WTC11 (cell line): ENCODE measurements at places on chromosomes 6 and 20.
A peak's percentile ranks its signal among the peaks of the same experiment; 100 is the strongest.

DNA sequence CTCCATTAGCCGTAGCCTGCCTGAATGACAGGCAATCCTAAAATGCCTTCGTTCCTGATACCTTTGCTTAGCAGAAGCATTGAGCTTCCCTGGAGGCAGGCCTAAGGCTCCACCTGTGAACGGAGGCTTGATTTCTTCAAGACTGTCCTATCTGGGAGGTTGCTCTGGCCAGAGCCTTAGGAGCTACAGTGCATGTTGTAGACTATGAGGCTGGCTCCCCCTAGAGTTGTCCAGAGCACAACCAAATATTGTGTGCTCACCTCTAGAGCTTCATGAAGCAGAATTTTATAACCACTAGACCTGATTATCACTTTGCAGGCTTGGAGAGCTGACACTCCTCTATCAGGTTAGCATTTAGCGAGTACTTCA is 217.8 kb downstream of the MAFB start:
- DNase-seq = peak; percentile 47

GRCh38 chr20:58075586-58076345 is 152.7 kb downstream of the ANKRD60 start:
- DNase-seq = no peak

DNA sequence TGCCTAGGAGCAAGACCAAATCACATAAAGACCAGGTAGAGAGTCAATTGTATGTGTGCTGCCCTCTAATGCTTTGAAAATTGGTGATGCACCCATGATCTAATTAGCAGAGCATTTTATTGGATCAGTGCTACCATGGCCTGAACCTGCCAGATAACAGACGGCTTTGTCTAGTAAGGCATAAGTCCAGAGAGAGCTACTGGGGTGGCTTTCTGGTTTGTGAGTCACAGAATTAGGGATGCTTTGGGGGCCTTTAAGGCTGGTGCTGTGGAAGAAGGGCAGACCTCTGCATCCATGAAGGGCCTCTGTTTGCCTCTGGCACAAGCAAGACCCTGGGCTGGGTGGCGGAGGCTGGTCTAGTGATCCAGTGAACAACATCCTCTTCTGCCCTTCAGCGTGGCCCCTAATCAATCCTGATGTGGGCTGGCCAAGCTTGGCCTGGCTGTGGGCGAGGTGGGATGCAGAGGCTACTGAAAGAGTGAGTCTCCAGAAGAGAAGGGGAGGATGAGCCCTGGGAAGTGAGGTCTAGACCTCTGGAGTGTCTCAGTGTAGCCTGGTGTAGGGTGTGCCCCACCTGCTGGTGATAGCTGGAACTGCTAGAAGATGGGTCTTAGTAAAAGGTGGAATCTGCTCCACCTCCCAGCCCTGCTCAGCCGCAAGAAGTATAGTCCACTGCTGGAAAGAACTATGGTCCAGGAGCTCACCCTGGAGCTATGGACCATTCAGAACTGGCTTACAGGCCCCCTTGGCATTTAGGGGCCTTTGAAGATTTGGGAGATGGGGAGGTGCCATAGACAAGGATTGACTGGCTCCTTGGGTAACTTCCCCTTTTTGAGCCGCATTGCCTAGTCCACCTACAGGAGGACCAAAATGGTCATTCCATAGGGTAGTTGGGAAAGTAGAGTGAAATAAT is 36.7 kb upstream of the AAR2 start:
- peak; percentile 93 for DNase-seq

DNA sequence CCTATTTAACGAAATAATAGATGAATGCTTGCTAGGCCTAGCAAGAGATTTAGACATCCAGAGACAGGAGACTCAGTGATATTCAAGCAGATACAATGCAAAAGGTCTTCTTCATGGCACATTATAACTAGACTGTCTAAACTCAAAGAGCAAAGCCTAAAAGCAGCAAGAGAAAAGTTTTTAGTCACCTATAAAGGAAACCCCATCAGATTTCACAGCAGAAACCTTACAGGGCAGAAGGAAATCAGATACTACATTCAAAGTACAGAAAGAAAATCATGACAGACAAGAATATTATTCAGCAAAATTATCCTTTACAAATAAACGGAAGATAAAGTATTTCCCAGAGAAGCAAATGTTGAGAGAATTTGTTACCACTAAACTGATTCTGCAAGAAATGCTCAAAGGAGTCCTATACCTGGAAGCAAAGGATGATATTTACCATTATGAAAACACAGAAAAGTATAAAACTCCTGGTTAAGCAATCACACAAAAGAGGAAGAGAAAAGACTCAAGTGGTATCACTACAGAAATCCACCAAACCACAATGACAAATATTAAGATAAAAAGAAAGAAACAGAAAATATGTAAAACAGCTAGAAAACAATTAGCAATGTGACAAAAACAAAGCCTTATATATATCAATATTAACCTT is 333.7 kb downstream of the MEI4 start:
- no peak for DNase-seq

DNA sequence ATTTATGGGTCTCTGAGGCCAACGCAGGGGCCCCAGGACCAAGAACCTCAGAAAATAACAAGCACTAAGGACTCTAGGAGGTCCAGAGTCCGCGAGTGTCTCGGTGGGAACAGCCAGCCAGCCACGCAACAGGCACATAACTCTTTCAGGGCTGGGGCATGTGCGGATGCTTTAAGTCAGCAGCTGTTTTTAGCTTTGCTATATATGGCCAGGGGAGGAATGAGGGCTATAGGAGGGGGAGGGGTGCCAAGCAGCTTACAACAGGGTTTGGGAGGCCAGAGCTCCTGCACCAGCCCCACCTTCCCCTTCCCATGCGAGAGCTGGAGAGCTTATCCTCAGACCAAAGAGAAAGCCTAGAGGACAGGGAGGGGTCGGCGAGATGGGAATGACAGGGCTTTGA is 6.2 kb downstream of the JPH2 start:
- peak; percentile 23 for DNase-seq

DNA sequence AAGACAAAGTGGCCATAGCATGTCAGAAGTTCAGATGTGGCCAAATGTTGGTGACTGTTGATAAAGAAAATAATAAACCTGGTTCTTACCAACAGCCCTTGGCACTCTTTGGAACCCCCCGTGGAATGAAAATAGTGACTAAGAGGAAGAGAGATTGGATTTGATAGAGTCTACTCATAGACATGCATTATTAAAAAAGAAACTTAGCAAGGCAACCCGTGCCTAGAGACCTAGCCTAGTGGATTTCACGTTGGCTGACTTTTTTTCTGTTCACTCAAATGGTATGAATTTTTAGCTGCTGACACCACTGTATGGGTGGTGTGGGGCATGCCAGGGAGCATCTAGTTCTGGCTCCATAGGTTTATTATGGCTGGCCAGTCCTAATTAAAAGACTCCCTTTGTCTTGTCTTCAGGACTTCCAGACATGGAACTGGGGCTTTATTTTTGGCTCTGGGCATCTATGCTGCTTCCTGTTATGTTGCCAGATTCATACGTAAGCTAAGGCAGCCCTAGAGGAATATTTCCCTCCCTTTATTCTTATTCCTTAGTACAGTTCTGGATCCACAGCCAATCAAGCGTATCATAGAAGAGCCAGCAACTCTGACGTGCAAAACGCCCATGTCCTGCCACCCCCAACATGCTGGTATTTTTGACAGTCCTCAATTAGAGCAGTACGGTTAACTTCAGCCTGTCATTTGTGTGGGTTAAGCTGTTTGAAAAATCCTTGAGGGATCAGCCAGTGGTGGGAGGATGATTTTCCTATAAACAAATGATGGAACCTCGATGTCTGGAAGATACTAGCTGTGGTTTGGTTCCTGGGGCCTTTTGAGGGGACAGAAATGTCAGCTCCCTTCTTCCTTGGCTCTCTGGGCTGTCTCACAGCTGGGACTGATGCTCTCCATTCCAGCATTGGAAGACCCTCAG is 127.5 kb downstream of the ISM1 start:
- no peak for DNase-seq

DNA sequence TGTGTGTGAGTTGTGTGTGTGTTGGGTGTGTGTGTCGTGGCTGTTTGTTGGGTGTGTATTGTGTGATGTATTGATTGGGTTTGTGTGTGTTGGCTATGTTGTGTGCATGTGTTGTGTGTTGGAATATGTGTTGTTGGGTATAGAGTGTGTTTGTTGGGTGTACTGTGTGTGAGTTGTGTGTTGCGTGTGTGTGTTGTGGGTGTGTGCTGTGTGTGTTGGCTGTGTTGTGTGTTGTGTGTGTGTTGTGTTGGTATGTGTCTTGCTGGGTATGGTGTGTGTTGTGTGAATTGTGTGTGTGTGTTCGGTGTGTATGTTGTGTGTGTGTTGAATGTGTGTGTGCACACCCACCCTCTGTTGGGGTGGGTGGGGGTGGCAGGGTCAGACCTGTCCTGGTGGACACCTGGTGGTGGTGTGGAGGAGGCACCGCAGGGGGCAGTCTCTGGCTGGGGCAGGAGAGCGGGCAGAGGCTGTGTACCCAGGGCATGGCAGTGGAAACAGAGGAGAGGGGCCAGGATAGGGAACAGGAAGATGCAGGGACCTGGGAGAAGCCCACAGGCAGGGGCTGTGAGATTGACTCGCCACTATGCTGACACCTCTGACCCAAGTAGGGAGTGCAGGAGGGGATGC is 25.5 kb upstream of the PXDC1 start:
- DNase-seq = no peak

- no peak for DNase-seq
Observed at GRCh38 chr20:13991311-13991710, 897 bp upstream of the SEL1L2 start.

DNA sequence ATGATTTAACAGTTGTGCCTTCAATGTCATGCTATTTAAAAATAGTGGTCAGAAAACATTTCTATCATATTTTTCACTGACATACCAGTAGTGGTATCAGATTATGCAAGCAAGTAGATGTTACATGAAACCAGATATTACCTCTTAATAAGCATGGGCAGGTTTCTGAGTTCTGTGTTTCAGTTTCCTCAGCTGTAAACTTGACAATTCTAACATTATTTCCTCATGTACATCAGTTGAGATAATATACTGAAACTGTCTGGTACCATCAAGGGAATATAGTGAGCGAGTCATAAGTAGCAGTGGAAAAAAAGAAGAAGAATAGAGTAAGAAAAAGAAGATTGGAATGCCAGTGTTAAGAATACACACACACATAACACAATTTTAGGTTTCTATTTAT is 477.9 kb upstream of the MANEA start:
- DNase-seq = no peak

- no peak for DNase-seq
Observed at GRCh38 chr20:17716331-17716730, 16.6 kb downstream of the BANF2 start.

- no peak for DNase-seq
Observed at GRCh38 chr6:145745861-145746260, 10.5 kb upstream of the EPM2A start.

- DNase-seq = no peak
Observed at GRCh38 chr6:28867086-28867409, 56.7 kb downstream of the TRIM27 start.

DNA sequence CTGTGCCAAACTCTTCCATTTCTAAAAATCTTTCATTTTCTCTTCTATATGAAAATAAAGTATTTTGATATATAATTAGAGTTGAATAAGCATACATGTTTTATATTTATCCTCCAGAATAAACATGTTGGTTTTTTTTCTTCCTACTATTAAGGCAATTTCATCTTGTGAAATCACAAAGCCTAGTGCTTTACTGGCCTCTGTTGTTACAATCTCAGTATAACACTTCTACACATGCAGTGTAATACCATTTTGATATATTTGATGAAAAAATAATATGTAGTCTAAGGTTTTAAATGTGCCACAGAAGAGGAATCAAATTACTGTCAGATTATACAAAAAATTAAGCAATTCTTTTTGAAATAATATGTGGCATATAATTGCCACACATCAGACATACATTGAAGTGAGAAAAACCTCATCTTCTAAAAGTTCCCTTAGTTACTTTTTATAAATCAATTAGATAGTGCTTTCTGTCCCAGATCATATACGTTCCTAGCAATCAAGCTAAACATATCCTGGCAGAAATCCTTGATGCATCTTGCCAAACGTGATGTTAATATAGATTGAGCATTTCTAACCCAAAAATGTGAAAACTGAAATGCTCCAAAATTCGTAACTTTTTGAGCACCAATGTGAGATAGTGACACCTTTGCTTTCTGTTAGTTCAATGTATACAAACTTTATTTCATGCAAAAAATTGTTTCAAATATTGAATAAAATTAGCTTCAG is 225.1 kb upstream of the MANEA start:
- no peak for DNase-seq

DNA sequence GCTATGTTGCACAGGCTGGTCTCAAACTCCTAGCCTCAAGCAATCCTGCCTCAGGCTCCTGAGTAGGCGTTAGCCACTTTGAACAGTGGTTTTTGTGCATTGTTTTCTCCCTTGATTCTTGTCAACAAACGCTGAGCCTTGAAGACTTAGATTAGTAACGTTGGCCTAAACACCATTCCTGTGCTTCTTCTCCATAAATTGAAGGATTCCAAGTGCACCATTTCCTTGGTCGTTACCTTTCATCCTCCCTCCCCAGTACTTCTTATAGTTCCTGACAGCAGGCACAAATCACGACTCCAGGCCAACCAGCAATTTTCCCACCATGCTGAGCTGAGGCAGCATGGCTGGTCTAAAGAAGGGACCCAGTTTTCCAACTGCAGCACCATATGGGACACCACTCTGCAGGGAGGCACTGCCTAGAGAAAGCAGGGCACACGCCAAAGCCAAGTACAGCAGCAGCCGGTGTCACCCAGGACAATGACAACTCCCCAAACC is 8.9 kb downstream of the RPS10 start:
- no peak for DNase-seq

DNA sequence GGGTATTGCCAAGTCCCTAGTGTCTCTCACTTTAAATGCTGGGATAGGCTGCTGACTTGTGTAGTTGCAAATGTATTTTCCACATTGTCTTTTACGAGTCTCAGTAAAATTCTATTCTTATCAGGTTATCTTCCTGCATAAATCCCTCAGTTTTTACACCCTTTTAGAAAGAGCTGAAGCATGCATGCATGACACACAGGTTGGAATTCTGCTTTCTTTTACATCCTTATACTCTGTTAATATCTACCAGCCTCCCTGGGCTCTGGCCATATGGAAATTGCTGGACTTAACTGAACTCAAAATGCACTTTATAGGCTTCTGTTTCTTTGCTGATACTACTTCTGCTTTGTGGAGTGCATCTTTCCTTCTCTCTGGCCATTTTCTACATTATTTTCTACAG is 477.4 kb downstream of the FRK start:
- no peak for DNase-seq

DNA sequence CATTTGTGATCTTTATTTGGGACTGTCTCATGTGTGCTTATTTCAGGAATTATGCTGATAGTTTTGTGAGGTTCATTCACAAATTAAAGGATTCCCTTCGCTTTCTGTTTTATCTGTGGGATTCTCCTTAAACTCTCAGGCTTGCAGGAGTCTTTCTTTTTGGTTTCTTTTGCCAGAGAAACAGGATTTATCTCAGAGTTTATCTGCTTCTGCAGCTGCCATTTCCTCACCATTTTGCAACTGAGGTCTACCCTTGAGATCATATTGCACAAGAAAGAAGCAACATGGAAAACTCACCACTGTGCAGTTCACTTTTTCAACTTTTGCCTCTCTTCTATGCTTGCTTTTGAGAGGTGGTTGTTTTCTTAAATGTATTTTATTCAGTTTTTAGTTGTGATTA is 201.0 kb downstream of the PRL start:
- no peak for DNase-seq
